Inflammatory macrophage (primary cell): ENCODE measurements at places on chromosomes 1 and 21.

- DNase-seq: no peak
These were observed 1615.8 kb downstream of the PLA2G4A start for GRCh38 chr1:188444526-188444925.

- no peak for DNase-seq
These were observed 142.4 kb downstream of the NAV1 start for GRCh38 chr1:201681375-201681774.

GRCh38 chr1:226664413-226665101, 74.5 kb downstream of the ITPKB start:
- DNase-seq: no peak

DNA sequence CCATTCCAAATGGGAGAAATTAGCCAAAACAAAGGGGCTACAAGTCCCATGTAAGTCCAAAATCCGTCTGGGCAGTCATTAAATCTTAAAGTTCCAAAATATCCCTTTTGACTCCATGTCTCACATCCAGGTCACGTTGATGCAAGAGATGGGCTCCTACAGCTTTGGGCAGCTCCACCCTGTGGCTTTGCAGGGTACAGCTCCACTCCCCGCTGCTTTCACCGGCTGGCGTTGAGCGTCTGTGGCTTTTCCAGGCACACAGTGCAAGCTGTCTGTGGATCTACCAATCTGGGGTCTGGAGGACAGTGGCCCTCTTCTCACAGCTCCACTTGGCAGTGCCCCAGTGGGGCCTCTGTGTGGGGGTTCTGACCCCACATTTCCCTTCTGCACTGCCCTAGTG, 130.2 kb downstream of the TPR start:
- DNase-seq: no peak

DNA sequence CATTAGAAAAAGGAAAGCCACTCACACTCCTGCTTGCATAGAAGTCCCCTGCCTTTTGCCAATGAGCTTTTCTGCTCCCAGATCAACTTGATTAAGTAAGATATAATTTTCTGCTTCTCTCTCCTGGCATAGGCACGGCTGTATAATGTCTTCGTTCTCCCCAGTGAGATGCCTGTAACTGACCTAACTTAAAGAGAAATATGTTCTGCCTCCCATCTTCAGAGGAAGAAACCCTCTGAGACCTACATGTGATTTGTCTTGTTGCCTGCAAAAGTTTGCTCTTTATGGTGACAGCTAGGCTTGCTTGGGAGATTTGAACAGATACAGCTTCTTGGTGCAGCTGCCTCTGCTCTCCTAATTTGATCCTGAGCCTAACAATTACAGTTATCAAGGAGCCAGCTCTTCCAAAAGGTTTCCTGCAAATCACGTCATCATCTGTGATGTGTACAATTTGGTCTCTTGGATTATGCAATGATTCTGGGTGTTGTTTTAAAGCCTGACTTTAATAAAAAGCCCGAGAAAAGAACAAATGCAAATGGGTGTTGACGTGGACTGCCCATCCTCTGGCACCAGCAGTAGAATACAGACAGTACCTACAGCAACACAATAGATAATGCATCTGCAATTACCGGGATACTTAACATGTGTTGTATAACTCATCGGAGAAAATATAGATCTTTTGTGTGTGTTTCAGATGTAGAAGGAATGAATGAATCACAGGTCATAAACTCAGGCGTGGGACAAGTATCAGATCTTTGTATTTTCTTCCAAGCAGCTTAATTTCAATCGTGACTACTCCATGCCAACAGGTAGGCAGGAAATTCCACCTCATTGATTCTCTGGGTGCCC, 76.2 kb upstream of the KAZN start:
- DNase-seq: no peak

DNA sequence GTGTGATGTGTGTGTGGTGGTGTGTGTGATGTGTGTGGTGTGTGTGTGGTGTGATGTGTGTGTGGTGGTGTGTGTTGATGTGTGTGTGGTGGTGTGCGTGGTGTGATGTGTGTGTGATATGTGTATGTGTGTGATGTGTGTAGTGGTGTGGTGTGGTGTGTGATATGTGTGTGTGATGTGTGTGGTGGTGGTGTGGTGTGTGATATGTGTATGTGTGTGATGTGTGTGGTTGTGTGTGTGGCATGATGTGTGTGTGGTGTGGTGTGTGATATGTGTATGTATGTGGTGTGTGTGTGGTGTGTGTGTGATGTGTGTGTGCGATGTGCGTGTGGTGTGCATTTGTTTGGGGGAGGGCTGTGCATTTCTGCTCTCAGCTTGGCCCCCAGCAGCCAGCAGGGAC, 7.1 kb upstream of the PCBP3 start:
- DNase-seq: no peak

GRCh38 chr1:25828491-25828890, 8.7 kb downstream of the MTFR1L start:
- DNase-seq: no peak

GRCh38 chr1:220271706-220272046, 577 bp downstream of the RAB3GAP2 start:
- DNase-seq: peak; percentile 8

DNA sequence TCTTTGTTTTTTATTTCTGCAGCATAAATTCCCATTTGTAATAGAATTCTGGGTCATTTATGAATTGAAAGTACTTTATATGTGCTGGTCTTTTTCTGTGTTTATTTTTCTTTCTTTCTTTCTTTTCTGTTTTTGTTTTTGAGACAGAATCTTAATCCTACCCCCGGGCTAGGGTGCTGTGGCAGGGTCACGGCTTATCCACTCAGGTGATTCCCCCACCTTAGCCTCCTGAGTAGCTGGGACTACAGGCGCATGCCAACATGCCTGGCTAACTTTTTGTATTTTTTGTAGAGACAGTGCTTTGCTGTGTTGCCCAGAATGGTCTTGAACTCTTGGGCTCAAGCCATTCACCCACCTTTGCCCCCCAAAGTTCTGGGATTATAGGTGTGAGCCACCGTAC, 18.7 kb downstream of the RAP1A start:
- DNase-seq: no peak

GRCh38 chr1:3727042-3727824, 25.0 kb upstream of the CCDC27 start:
- DNase-seq: peak; percentile 27

GRCh38 chr1:245019910-245020486, 134.8 kb upstream of the KIF26B start:
- DNase-seq: no peak

DNA sequence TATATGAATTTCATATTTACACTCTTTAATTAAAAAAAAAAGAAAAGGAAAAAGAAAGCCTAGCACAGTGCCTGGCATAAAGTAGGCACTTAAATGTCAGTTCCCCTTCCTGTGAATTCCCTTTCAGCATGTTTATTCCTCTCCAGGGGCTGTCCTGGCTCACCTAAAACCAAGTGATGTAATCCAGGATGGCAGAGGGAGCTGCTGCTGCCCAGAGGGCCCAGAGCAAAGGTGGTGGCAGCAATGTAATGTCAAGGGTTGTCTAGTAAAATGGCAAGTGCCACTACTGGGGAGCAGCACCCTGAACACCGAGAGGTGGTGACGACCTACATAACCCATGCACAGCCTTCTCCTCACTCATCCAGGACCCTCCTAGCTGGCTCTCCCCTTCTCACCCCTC, 78.4 kb upstream of the LPGAT1 start:
- no peak for DNase-seq

DNA sequence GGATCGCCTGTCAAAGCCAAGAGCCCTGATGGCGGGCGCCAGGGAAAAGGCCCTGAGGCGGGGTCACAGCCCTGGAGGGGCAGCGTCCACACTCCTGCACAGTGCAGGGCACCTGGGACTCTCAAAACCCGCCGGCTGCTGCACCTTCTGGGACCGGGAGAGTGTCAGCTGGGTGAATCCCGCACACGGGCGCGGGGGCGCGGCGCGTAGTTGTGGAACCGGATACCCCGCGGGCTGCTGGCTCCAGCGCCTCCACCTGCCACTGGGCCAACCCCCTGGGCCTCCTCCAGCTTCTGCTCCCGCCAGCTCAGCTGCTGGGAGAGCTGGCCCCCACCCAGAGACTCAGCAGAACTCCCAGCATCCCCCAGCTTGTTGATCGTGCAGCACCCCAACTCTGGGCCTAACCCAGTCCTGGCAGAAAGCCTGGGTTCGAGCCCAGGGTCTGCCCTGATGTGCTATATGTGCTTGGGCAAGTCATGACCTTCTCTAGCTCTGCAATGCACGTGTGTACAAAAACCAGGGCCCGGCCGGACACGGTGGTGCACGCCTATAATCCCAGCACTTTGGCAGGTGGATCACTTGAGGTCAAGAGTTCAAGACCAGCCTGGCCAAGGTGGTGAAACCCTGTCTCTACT, 33.8 kb downstream of the NECAP2 start:
- no peak for DNase-seq

- peak; percentile 76 for DNase-seq
These were observed 12.4 kb downstream of the SLC26A9 start for GRCh38 chr1:205930799-205931281.

GRCh38 chr21:46022551-46023525, 41.3 kb downstream of the COL6A1 start:
- no peak for DNase-seq

GRCh38 chr1:37722181-37723071, 30.1 kb downstream of the CDCA8 start:
- DNase-seq: no peak

DNA sequence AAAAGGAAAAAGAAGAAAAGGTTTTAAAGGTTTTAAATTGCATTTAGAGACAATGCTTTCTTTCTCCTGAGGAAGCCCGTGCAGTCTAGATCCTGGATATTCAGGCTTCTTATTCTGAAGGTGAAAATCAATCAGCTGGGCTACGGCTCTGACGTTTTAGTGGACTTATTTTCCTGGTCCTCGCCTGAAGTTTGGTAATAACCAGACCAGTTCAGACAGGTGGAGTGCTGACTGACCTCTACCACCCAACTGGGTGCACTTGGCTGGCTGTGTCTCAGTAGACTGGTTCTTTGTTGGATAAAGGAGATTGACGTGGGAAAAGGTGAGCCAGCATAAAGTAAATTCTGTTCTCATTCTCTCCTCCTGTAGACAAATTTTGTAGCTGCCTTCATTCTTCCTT, 7.2 kb upstream of the ATP1A1 start:
- no peak for DNase-seq

DNA sequence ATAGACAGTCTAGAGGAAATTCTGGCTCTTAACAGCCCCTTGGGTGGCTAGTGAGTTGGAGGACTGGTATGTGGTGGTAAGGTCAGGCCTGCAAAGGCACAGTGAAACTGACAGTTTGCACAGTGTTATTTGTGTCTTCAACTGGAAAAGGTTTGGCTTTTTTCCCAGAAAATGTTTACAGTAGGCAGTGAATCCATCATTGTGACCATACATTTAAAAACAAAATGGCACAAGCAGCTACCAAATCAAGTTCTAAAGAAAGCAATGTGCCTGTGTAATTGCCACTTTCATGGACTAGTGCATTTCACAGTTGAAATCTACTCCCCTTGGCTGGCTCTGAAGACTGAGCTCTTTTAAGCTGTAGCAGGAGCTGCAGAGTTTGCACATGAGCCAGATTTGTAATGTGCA, 24.8 kb downstream of the ATPAF1 start:
- DNase-seq: no peak

DNA sequence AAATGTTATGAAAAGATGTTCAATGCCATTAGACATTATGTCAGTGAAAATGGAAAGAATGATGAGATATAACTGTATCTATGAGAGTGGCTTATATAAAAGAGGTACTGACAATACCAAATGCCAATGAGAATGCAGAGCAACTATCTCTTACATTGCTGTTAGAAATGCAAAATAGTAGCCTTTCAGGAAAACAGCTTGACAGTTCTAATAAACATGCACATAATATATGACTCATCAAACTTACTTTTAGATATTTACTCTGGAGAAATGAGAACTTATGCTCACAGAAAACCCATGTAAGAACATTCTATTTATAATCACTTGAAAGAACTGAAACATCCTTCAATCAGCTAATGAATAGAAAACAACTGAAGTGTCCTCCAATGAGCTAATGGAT, 996.7 kb upstream of the ADGRL4 start:
- no peak for DNase-seq

DNA sequence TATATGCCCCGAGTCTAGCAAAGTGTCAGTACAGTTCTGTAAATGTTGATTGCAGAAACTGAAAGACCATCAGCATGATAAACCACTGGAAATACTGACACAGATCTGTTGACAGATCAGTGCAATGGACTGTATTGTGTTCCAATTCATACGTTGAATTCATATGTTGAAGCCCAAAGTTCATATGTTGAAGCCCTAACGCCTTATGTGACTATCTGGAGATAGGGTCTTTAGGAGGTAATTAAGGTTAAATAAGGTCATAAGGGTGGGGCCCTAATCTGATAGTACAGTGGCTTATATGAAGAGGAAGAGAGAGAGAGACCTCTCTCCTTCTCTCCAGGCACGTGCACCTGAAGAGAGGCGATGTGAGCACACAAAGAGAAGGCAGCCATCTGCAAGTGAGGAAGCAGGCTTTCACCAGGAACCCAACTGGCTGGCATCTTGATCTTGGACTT, 144.7 kb downstream of the MRPL39 start:
- DNase-seq: no peak
